PC-9 (cell line): ENCODE measurements at places on chromosomes 2 and 18. TPM values are rescaled to one million over a fixed set of nuclear protein-coding genes. Genes with fewer than 3 reads are reported as not detected.

CLEC4F gene
- not detected in 2 replicates for total RNA-seq

DPYSL5 gene
- not detected in 2 replicates for total RNA-seq

IL37 gene
- total RNA-seq = 1.0 and 1.7 TPM in 2 replicates

GPN1 gene
- total RNA-seq = 37.3 and 45.1 TPM in 2 replicates
